ENCODE measurements at places on chromosomes 13 and 19.

- DNase-seq, result no peak
These were observed 126.2 kb downstream of the LMO7 start for GRCh38 chr13:75762076-75762937.

DNA sequence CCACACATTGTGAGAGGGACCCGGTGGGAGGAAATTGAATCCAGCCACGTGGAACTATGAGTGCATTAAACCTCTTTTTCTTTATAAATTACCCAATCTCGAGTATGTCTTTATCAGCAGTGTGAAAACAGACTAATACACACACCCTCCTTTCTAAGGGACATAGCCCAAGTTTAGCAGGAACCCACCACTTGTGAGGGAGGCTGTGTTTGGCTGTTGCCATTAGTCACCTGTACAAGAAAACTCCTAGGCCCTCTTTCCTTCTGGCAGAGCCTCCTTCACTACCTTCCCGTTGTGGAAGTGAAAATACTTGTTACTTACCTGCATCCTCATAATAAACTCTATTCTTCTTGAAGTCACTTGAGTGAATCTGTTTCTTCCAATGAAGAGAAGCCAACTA, 76.3 kb upstream of the FARP1 start:
- DNase-seq, result no peak

DNA sequence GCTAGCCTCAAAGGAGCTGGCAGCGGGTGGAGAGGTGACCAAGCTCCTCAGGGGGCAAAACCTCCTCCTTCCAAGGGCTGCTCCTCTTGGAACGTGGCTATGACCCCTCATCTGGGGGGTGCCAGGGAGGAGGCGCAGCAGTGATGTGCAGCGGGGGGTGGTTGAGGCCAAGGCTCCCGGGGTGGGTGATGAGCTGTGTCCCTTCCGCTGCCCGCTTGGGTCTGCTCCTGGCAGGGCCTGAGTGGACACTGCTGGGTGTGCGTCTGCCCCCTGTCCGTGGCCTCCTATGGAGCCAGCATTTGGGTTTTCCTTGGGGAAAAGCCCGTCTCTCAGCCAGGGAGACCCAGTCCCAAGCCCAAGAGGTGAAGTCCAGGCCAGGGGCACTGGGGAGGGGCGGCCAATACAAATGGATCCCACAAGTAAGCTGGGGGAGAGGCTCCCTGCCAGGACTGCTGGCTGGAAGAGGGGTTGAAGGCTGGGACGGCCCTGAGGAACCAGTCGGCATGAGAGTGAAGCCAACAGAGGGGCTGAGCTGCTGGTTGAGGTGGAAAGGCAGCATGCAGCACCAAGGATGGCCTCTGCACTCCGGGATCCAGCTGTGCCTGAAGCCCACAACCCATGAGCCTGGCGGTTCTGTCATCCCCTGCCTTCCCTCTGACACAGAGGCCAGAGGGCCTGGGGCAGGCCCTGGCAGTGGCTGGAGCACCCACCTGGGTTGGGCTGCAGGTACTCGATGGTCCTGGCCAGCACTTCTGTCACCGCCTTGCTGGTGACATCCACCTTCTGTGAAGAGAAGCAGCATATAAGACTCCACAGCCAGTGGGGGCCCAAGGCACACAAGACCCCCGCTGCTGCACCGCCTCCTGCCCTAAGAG, 22.7 kb downstream of the MPND start:
- DNase-seq, result no peak

DNA sequence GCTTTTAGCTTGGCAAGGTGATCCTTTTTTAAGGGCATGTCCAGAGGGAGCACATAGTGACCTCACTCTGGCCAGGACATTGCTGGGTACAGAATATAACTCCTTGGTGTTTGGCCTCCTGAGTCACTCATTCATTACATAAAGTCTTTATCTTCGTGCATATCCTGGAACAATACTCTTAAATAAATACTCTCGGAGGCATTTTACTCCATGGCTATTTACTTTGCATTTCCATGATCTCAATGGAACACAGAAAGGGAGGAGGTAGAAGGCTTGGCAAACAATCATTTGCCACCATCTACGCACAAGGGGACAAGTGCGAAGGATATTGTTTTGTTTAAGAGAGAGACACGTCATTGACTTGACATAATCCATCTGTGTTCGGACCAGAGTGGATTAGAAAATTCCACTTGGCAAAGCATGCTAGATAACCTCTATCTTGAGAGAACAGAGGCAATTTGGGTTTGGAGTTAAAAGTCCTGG, 210.0 kb downstream of the IRS2 start:
- DNase-seq, result no peak

DNA sequence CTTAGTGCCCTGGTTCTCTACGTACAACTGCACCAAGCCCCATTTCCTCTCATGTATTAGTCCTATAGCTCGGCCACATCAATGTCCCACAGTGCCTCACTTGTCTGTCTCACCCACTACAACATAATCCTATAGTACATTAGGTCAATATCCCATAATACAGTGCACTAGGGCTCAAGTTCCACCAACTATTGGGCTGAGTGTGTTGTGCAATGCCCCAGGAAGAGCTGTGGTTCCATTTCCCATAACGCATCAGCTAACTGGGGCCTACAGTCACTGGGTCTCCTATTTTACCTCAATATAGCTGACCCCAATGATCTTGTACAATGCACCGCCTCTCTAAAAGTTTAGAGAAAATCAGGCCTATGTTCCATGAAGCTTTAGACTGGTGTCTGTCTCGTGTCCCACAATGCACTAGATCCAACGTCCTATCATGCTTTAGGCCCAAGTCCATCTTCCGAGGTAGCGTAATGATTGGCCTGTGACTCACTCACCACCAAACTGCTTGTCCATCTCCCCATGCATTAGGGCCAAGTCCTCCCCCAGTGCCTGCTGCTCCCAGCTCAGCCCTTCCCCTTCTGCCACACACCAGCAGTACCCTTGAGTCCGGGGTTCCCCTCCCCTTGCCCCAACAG, 21.8 kb downstream of the TSKS start:
- DNase-seq, result no peak

- DNase-seq, result no peak
These were observed 6.8 kb downstream of the BICRA start for GRCh38 chr19:47615714-47616113.

- no peak for DNase-seq
These were observed 76.1 kb upstream of the POMP start for GRCh38 chr13:28582892-28583240.

DNA sequence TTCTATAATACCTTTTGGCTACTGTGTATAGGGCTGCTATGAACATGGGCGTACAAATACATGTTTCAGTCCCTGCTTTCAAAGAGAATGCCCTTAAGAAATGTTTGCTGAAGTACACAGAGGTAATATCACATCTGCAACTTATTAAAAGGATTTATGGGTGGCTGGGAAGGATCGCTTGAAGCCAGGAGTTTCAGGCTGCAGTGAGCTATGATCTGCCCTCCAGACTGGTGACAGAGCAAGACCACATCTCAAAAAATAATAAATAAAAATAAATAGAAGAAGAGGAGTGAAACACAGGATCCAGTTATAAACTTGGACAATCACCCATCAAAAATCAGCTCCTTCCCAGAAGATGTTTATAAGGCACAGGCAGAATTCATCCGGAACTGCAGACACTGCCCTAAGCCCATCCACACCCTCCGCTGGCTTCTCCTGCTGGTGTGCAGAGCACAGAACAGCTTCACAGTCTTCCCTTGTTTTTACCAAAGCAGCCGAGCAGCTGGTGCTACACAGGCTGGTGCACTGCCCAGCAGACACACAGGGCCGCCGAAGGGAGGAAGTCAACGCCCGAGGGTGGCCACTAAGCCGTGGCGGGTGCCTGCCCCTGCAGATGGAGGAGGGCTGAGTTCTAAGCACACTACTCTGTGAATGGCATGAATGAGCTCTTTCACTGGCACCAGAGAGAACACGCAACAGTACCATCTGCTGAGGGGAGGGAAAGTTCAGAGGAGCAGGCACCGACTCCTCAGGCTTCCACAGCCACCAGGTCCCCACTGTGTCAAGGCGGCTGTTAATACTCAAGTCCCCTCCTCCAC, 44.0 kb downstream of the BRD4 start:
- peak; percentile 72 for DNase-seq

DNA sequence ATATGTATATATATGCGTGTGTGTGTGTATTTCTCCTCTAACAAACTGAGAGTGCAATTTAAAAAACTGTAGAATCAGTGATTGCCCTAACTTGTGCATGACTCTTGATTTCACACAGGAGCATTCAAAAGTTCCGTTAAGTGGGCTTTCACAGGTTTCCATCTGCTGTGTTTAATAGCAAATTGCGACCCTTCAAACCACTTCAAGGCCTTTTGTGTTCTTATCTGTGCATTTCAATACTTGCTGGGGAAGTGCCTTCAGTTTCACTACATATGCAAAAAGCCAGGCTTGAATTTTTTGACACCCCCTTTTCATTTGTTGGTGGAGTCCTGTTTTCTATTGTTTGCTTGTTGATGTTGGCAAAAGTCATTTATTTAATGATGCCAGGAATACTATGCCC, 158.0 kb downstream of the TM9SF2 start:
- DNase-seq, result peak; percentile 63

- no peak for DNase-seq
These were observed 432 bp downstream of the ZNF611 start for GRCh38 chr19:52734331-52734892.

- no peak for DNase-seq
These were observed 27.3 kb upstream of the GPI start for GRCh38 chr19:34337739-34338138.

- DNase-seq, result no peak
These were observed 2.3 kb upstream of the N4BP2L1 start for GRCh38 chr13:32430018-32430747.

DNA sequence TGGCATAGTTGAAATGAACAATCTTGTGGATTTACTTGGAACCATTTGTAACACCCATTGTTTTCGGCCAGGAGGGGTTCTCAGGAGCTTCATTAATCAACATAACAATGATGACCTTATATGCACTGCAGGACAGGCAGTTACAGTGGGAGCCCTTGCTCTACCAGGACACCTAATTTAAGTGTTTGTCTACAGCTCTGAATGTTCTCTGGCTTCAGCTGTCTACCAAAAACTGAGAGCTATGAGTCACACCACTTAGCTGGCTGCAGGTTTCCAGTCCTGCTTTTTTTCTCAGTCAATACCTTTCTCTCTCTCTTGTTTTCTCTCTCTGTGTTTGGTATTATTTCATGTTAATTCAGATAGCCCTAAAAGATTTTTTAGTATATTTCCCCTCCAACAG, 105.4 kb upstream of the MBNL2 start:
- no peak for DNase-seq

- DNase-seq, result no peak
These were observed 47.4 kb downstream of the RCBTB2 start for GRCh38 chr13:48485432-48485831.

DNA sequence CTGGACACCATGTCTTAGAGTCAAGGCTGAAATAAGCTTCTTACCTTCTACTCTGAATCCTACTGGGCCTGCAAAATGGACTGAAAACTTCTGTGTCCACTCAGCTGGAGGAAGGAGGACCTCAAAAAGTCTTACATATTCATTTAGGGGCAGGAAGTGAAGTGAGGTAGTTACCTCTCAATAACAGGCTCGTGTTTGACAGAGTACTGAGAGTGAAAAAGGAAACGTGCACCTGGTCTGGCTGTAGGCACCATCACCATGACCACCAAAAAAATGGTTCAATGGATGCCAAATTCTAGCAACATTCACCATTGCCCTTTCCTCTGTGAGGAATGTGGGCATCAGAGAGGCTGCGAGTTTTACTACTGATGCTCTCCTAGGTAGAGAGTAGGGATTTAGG, 176.2 kb downstream of the RFC3 start:
- DNase-seq, result no peak

DNA sequence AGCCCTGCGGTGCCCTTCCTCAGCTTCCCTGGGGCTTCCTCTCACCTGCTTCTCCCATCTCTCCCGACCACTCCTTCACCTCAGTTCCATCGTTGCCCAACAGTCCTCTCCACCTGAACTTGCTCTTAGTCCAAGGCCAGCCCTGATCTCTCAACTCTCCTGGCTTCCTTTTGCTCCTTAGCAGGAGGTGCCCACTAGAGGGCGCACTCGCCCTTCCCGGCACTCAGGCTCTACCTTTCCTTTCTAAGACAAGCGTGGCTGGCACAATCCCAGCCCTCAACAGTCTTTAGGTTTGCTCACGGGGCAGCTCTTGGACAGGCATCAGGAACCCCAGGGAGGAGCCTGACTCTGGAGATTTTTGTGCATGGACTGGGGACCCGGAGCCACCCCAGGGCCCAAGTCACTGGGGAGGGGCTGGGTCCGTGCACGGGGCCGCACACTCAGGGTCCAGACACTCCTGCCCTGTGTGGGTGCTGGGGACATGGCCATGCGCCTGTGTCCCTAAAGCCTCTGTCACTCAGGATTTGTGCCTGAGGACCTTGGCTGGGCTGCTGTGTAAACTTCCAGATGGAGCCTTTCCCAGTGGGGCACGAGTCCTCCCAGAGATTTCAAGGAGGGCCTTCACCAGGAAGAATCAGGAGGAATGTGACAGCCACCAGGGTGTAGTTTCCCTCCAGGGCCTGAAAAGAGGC, 12.1 kb upstream of the CEACAM8 start:
- DNase-seq, result peak; percentile 80

- no peak for DNase-seq
These were observed 81.1 kb downstream of the STK24 start for GRCh38 chr13:98495627-98496478.

DNA sequence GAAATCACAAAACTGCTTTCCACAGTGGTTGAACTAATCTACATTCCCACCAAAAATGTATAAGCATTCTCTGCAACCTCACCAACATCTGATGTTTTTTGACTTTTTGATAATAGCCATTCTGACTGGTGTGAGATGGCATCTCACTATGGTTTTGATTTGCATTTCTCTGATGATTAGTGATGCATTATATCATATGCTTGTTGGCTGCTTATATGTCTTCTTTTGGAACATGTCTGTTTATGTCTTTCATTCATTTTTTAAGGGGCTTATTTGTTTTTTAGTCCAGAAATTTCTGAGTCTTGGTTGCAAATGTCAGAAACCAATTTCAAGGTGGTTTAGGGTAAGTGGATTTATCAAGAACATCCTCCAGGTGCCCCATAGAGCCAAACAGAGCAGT, 484.8 kb upstream of the TSHZ3 start:
- no peak for DNase-seq

DNA sequence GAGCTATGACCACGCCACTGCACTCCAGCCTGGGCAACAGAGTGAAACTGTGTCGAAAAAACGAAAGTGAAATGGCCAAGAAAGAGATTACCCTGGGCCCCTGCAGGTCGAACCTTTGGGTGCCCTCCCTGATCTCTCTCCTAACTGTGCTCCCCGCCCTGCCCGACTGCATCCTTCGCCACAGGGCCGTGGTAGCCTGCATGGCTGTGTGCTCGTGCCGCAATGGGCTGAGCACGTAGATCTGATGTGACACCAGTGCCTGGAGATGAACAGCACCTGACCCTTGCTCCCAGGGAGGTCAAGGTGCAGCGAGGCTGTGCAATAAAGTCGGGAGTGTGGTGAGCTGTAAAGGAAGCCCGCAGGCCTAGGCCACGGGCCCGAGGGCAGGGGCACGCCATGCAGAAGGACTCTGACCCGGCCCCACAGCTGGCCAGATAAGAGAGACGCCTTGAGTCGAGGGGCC, 60.2 kb downstream of the PEX11G start:
- no peak for DNase-seq

- DNase-seq, result no peak
These were observed 29.4 kb downstream of the MARK4 start for GRCh38 chr19:45280471-45280961.

GRCh38 chr13:55652657-55653056, 1488.1 kb upstream of the PRR20A start:
- DNase-seq, result no peak
